ENCODE measurements at places on chromosomes 11 and 22.

DNA sequence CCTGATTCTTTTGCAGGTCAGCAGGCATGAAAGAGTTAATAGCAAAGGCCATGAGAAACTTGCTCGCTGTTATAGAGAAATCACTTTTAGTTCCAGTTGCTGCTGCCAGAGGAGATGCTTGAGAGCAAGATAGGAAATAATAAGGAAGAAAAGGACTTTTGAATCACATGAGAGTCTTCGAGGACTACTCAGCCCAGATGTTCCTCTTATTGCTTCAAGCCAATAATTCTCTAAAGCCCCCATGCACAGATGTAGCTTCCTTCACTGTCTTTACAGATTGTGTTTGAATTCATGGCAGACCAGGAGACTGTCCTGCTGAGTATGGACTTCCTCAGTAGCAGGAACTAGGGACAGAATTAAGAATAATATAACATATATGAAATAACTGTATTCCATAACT is 50.1 kb upstream of the OLFML1 start:
- no peak for DNase-seq

DNA sequence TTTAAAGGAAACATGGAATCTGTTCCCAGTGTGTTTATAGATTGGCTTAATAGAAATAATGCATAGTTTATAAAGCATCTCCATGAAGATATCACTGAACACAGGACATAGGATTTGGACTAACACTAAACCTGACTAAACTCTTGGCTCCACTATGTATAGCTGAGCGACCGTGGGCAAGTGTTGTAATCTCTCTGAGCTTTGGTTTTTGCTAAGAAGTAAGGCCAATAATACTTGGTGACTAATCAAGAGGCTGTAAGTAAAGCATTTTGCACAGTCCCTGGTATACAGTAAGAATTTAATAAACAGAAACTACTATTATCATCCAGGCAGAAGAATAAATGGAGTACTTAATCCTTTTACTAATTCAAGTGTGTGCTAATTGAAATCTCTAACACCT is 125.5 kb upstream of the MTMR2 start:
- DNase-seq = no peak

DNA sequence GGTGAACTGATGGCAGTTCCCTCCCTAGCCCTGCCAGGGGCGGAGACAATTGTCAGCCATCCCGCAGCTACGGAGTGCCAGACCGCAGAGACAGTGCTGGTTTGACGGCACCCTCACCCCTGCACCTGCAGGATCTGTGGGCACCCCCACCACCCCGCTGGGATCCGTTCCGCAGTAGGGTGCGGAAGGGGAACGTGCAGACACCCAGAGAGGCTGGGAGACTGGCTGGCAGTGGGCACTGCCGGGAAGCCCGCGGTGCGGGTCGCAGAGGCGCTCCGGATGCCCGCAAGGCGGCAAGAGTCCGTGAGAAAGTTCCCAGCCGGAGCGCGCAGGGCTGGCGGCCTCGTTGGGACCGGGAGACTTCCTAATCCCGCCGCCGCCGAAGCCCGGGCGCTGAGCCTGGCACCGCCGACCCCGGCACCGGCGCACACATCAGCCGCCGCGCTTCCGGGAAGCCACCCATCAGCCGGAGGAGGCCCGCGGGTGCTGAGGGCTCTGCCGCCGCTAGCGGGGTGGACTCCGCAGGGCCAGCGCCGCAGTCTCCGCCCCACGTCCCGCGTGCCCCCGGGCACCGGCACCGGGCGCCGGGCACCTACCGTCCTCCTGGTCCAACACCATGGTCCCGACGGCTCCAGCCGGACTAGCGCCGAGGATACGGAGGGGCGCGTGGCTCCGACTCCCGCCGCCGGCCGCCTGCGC is 4.3 kb upstream of the LMO1 start:
- DNase-seq = no peak

DNA sequence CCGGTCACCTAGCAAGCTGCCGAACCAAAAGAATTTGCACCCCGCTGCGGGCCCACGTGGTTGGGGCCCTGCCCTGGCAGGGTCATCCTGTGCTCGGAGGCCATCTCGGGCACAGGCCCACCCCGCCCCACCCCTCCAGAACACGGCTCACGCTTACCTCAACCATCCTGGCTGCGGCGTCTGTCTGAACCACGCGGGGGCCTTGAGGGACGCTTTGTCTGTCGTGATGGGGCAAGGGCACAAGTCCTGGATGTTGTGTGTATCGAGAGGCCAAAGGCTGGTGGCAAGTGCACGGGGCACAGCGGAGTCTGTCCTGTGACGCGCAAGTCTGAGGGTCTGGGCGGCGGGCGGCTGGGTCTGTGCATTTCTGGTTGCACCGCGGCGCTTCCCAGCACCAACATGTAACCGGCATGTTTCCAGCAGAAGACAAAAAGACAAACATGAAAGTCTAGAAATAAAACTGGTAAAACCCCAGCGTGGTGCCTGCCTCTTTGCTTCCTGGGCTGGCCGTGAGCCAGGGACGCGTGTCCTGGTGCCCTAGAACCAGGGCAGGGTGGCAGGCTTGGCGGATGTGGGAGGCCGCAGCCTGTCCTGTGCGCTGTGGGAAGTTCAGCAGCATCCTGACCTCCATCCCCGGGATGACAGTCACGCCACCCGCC is 13.2 kb downstream of the CCND1 start:
- no peak for DNase-seq

DNA sequence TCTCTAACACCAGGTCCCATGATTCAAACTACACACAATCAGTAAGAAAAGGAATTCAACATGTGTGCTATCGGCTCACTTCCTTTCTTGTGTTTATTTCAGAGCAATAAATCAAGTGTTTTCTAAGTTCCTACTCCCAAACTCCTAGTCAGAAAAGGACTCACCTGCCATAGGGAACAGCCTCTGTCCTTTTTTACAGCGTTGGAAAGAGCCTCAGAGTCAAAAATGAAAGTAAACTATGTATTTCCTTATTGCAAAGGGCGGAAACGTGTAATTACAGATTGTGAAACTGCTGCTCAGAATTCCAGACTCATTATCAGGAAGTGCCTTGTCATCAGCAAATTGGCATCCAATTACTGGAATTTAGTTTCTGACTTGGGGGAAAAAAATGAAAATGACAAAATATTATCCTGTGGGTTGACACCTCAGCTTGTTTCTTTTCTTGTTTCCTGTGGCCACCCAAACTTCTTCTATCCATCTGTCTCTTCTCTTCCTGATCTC is at the start of gene CASP4:
Gene CASP4 (minus strand): TSS at position 220 of the 501 bp plus-strand sequence. CDS start 49 bp downstream, at position 171.
- DNase-seq = no peak

DNA sequence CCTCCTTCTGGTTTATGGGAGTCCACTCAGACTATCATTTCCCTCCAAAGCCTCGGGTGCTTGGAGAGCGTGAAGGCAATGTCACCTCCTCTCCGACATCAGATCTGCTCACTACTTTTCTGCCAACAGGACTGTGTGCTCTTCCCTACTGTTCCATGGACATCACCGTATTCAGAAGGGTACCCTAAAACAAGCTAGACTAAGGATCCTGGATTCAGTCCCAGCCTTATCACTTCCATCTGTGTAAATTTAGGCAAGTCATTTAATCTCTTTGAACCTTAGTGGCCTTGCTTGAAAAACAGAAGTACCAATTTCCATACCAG is 78.2 kb downstream of the KCNC1 start:
- DNase-seq = no peak

- no peak for DNase-seq
Observed at GRCh38 chr22:19870153-19871022, 15.7 kb upstream of the GNB1L start.

- no peak for DNase-seq
Observed at GRCh38 chr11:112212290-112212689, 13.9 kb upstream of the PTS start.

DNA sequence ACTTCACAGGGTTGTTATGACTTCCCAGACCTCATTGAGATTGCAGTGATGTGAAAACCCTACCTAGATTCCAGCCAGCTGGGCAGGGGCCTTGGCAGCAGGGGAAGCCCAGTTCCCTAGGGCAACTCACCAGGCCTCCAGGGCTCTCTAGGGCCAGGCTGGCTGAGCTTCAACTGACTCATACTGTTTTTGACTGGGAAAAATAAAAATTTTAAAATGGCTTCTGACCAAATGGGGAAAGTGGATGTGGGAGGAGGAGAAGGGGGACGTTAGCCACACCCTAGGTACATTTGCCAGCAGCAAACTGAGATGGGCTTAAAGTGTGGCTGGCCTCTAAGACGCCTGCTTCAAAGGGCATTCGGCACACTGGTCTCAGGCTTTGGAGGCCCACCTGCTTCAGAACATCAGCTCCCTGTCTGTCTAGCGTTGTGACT is 39.0 kb downstream of the BMAL1 start:
- DNase-seq = no peak

- no peak for DNase-seq
Observed at GRCh38 chr11:5364214-5364613, 12.9 kb downstream of the OR51B6 start.

DNA sequence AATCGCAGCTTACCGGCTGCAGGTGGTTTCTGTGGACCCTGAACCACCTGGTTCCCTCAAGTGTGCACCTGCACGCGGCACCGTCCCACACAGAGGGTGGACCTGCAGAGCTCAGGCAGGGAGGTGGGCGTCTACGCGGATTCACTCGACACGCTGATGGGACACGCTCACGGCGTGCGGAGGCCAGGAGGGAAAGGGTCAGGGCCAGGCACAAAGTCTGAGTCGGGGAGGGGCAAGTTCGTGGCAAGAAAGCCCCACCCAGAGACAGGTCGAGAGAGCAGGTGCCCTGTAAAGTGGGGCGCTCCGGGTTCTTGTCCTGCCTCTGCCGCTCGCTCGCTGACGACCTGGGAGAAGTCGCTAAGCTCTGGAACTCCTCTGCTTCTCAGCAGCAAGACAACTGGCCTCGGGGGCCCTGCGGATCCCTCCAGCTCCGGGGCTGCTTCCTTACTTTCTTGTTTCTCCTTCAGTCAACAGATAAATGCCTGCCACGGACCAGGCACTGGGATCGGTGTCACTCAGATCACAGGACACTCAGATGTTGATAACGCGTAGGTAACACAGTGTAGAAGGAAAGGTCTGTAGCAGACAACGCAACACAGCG is 72.4 kb upstream of the NUP50 start:
- DNase-seq = no peak

DNA sequence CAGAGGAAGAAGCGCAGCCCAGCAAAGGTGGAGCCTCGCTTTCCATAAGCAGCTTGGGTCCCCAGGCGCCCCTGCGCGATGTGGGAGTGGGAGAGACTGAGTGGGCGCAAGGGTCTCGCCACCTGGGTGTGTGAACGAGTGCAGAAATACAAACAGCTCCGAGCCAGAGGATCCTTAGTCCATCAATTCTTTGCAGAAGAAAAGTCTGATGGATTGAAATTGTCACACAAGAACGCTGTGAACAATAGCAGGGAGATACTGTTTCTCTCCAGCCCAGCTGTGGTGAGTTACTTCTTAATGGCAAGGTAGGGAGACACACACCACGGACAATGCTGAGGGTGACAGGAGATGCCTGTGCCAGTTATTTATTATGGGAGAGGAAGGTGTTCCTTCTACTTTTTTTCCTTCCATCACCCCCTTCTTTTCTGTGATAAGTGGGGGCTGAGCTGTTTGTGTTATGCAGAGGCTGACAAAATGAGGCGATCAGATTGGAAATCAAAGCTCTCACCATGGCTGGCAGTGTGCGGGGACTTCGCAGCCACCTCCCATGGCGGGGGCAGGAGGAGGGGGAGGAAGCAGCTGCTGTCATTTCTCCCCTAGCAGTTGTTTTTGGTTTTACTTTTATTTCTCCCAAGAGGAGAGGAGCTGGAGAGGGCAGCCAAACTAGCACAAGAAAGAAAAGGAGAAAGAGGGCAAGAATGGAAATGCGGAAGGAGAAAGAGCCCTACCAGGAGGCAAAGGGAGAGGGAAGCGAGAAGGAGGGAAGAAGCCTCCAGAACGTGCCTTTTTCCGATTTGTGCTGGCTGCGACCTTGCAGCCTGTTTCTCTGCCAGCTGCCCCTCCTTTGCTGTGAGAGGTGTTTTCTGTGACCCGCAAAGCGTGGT is 755.8 kb downstream of the NTM start:
- no peak for DNase-seq

- DNase-seq = no peak
Observed at GRCh38 chr11:110076371-110076965, 16.7 kb upstream of the ZC3H12C start.

DNA sequence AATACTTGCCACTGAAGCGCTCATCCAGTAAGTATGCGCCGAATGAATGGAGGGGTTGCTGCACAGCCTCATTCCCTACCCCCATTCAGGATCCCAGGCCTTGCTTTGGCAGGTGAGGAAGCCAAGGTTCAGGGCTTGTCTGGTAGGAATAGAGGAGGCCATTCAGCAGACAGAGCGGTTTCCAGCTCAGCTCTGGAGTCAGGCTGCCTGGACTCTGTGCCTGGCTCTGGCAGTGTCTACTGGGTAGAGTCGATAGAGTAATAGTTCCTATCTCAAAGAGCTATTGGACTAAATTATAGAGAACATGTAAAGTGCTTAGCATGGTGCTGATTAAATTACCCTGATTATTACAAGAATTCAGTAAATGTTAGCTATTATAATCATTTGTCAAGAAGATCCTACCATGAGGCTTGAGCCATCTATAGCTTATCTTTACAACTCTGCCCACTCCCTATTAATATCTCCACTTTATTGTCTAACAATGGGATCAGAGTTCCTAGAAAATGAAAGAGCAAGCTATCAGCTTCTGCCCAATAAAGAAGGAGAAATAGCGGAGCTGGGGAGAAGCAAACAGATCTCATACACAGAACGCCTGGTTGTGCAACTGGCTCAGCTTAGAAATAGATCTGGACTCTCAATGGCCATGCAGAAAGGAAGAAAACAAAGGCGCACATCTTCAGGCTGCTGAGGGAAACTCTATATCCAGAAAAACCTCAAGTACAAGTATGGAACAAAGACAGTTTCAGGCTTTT is 6.6 kb upstream of the SNX32 start:
- no peak for DNase-seq

DNA sequence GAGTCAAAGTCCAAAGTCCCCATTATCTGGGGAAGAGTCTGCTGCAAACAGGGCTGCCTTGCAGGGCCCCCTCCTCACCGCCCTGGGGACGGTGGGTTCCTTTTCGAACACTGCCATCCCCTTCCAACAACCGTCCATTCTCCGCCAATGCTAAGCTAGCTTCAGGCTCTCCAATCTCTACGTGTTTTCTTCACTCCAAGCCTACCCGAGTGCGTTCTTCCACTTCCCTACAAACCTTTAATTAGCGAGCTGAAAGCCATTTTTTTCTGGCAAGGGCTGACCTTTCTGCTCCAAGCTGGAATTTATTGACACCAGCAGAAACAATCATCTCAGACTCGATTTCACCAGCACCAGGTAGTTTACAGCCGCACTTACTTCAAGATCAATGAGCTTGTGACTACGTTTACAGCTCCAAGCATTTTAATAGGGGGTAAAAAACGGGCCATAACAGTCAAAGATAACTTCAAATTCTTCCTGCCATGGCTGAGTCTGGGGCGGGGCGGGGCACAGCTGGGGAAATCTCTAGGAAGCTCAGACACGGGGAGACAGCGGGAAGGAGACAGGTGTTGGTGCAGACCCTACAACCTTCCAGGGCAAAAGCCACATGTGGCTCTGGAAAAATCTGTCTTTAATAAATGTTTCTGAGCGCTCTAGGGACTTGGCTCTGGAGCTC is 82.2 kb downstream of the PHF21B start:
- no peak for DNase-seq

GRCh38 chr22:41768430-41768829 is 32.0 kb upstream of the CCDC134 start:
- DNase-seq = no peak
